Activated CD8-positive, alpha-beta T cell treated with anti-CD3 and anti-CD28 coated beads for 36 hours (primary cell): ENCODE measurements at places on chromosomes 7 and 10. TPM values are rescaled to one million over a fixed set of nuclear protein-coding genes. Genes with fewer than 3 reads are reported as not detected.

GRCh38 chr10:128230401-128230800 is 104.2 kb upstream of the MKI67 start:
- no peak for DNase-seq
- H3K4me1 ChIP-seq = no peaks in the 10 kb centered on the region
- H3K36me3 ChIP-seq = no peaks in the 10 kb centered on the region
- no peak overlapping the region for H3K4me3 ChIP-seq

DNA sequence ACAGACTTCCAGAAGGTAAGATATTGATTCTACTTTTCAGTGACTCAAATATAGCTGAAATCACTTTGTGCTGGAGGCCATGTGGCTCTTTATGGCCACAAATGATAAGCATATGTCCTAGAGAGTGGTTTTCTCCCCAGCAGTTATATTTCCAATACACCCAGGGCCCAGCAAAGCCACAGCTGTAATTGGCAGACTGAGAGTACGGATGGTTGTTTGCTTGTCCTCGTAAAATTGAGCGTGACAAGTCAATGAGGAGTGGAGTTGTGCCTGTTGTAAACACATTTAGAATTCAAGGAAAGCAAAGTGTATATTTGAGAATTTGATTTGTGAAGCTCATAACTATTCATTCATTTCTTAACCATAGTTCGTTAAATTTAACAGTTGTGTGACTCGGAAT is 201.8 kb downstream of the LHFPL3 start:
- no peak overlapping the region for H3K27ac ChIP-seq
- H3K4me1 ChIP-seq = no peaks in the 10 kb centered on the region
- no peak overlapping the region for H3K4me3 ChIP-seq
- no peak for DNase-seq

Gene AOC1
- not detected for total RNA-seq

GRCh38 chr7:154783281-154783909 is 219.5 kb downstream of the PAXIP1 start:
- H3K4me1 ChIP-seq = no peaks in the 10 kb centered on the region
- no peak overlapping the region for H3K4me3 ChIP-seq
- H3K36me3 ChIP-seq = no peaks in the 10 kb centered on the region
- DNase-seq = no peak
- H3K27me3 ChIP-seq = peaks cover 2% of the 10 kb centered on the region

Gene HOGA1
- total RNA-seq = not detected

Gene SAP25
- total RNA-seq = 12.8 TPM

DNA sequence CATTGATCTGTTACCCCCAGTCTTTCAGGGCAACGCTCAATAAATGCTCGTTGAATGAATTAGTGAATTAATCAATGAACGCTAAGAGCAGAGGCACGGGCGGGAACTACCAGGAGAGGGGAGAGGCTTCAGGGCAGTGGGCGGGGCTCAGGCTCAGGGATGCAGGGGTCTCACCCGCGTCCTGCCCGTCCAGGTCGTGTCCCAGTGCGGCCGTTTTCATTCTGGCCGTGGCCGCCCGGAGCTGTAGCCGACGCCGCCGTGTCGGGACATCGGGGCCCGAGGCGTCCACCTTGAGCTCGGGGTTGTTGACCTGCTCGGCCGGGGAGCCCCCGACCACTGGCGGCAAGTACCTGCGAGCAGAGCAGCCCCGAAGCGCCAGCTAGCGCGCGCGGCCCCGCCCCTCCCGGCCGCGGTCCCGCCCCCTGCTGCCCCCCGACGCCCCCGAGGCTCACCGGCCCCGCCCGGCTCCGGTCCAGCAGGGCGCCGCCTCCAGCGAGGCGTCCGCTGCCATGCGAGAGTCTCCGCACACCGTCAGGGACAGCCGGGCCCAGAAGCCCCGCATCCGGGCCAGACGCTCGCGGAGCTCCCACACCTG is 2.8 kb upstream of the GAL3ST4 start:
- no peak overlapping the region for H3K27ac ChIP-seq
- DNase-seq = peak; percentile 51
- H3K36me3 ChIP-seq = no peaks in the 10 kb centered on the region
- peaks cover 10% of the 10 kb centered on the region for H3K27me3 ChIP-seq

Gene MUC3A
- total RNA-seq = not detected

DNA sequence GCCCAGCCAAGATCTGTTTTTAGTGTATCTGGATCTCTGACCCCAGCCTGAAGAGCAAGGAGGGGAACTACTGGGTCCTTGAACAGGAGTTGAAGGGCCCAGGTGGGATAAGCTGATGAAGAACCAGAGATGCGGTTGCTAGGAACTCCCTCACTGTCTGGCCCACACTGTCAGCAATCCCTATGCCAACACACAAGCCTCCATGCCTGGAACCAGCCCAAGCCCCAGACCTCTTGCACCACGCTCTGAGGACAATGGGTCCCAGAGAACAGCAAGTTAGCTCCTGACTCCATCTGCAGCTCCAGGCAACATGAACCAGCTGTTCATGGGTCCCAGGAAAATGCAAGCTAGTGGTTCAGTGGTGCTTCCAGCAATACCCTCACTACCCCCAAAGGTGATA is 2.4 kb downstream of the NAT16 start:
- peaks cover 23% of the 10 kb centered on the region for H3K4me1 ChIP-seq
- H3K4me3 ChIP-seq = no peak overlapping the region
- H3K27me3 ChIP-seq = peaks cover 62% of the 10 kb centered on the region
- H3K27ac ChIP-seq = no peak overlapping the region

DNA sequence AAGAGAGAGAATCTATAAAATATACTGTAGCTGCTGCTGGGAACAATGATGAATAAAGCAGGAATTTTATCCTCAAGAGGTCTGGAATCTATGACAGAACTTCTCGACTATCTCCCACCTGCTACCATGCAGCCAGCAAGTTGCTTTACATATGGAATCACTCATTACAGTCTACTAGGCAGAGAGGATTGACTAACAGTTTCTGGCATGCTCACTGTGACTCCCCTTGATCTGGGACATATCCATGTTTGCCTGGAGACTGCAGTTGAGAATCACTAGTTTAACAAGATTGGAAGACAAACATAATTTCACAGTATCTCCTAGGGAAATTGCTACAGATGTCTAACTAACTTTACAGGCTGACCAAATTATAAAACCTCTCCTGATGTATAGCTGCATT is 13.3 kb downstream of the GPR37 start:
- no peak overlapping the region for H3K4me3 ChIP-seq
- DNase-seq = no peak
- no peaks in the 10 kb centered on the region for H3K36me3 ChIP-seq
- H3K27me3 ChIP-seq = peaks cover 7% of the 10 kb centered on the region
- H3K27ac ChIP-seq = no peak overlapping the region

DNA sequence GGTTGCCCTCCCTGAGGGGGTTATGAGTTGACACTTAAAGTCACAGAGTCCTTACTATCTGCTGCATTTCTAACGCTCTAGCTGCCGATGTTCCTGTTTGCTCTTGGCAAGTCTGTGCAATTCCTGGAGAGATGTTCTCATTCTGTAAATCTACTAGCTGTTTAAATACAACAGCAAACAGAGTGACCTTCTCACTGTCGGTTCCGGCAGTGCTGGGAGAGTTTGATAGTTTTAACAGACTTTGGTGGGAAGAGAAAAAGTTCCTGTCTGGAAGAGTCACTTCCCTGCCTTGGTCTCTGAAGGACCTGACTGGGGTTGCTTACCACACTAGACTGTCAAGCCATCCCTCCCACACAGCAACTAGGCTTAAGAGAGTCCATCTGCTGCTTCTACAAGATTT is 63.3 kb upstream of the ELMO1 start:
- no peak for DNase-seq
- no peaks in the 10 kb centered on the region for H3K4me1 ChIP-seq
- no peak overlapping the region for H3K4me3 ChIP-seq
- H3K36me3 ChIP-seq = no peaks in the 10 kb centered on the region

- no peak for DNase-seq
- peak overlapping the region; percentile 86 for H3K4me3 ChIP-seq
- H3K27ac ChIP-seq = peak overlapping the region; percentile 95
- peaks cover 91% of the 10 kb centered on the region for H3K4me1 ChIP-seq
- H3K36me3 ChIP-seq = peaks cover 31% of the 10 kb centered on the region
These were observed 6.5 kb downstream of the TSPAN14 start for GRCh38 chr10:80460399-80461207.

- DNase-seq = no peak
- H3K27me3 ChIP-seq = peaks cover 29% of the 10 kb centered on the region
- H3K4me3 ChIP-seq = no peak overlapping the region
- no peaks in the 10 kb centered on the region for H3K4me1 ChIP-seq
These were observed 63.1 kb downstream of the TES start for GRCh38 chr7:116273283-116273917.

Gene PRPS1L1
- total RNA-seq = not detected

- no peaks in the 10 kb centered on the region for H3K36me3 ChIP-seq
- H3K4me3 ChIP-seq = no peak overlapping the region
- no peak for DNase-seq
- no peaks in the 10 kb centered on the region for H3K4me1 ChIP-seq
- H3K27me3 ChIP-seq = no peaks in the 10 kb centered on the region
- H3K27ac ChIP-seq = no peak overlapping the region
These were observed 27.8 kb downstream of the TMEM236 start for GRCh38 chr10:17779784-17780183.

DNA sequence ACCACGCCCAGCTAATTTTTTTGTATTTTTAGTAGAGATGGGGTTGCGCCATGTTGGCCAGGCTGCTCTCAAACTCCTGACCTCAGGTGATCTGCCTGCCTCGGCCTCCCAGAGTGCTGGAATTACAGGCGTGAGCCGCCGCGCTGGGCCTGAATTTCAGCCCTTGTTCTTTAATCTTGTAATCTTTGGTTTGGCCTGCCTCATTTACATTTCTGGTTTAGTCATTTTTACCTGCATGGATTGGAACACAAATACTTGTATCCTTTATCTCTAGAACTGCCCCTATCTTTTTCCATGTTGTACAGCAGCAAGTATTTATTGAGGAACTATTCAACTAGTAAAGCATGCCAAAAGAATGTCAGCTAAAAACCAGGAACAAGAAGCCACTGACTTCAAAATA is 195.6 kb upstream of the FRMD4A start:
- DNase-seq = no peak
- H3K4me1 ChIP-seq = peaks cover 71% of the 10 kb centered on the region
- peak overlapping the region; percentile 11 for H3K27ac ChIP-seq
- no peaks in the 10 kb centered on the region for H3K27me3 ChIP-seq

GRCh38 chr10:79445977-79446757 is 743 bp upstream of the ZCCHC24 start:
- peaks cover 12% of the 10 kb centered on the region for H3K27me3 ChIP-seq
- peaks cover 28% of the 10 kb centered on the region for H3K4me1 ChIP-seq
- H3K27ac ChIP-seq = peak overlapping the region; percentile 26
- DNase-seq = peak; percentile 29
- peak overlapping the region; percentile 74 for H3K4me3 ChIP-seq

Gene WNT16
- not detected for total RNA-seq

- H3K4me1 ChIP-seq = peaks cover 51% of the 10 kb centered on the region
- H3K4me3 ChIP-seq = no peak overlapping the region
- no peaks in the 10 kb centered on the region for H3K27me3 ChIP-seq
- no peak overlapping the region for H3K27ac ChIP-seq
- DNase-seq = no peak
These were observed 235.8 kb downstream of the DNAJB6 start for GRCh38 chr7:157572622-157573021.

DNA sequence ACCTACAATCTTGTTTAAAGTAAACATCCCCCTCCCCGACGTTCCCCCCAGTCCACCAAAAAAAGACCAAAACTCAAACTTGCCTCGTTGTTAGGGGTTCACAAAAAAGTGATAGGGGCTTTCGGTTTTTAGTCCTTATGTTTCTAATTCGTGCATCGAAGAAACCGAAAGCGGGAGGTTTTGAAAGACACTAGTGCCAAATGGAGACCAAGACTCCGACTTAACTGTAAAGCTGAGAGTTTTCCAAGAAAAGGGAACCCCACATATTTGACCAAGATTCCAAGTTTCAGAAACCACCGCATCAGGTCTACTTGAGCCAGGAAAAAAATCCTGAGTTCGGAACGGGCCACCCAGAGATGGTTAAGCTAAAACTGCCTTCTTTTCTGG is 534 bp downstream of the PSMA2 start:
- H3K4me3 ChIP-seq = peak overlapping the region; percentile 100
- H3K27me3 ChIP-seq = no peaks in the 10 kb centered on the region
- H3K4me1 ChIP-seq = peaks cover 63% of the 10 kb centered on the region

DNA sequence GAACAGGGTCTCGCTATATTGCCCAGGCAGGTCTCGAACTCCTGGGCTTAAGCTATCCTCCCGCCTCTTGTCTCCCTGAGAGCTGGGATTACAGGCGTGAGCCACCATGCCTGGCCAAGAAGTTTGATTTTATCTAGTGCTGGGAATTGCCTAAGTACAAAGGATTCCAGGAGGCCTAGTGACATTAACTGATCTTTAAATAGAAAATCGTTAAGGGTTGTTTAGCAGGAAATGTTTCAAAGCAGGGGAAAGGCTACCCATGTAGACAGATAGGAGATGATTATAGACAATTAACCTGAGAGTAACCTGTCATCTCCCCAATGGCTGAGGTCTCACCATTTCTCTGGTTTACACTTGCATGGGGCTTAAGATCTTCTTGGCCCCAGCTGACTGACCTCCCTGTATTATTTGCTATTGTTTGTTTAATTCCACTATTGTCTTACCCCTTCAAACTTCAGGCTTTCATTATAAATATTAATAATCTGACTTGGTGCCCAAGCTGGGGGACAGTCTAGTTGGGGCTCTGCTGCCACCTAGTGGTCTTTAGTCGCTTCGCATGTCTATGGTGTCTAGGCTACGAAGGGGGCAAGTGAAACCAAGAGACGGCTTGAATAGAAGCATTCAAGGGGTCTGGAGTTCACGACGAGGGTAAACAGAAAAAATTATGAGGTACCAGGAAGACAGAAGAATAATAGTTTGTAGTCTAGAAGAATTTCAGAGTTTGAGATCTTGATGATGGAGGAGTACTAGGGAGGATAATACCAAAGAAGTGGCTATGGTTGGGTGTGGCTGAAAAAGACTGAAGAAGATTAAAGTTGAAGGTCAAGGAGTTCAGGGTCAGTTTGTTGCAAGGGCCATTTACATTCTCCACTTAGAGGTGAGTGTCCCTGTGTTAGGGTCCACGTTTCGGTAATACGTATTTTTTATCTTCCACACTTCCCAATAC is 40.4 kb upstream of the BPGM start:
- peak; percentile 76 for DNase-seq
- H3K27me3 ChIP-seq = peaks cover 28% of the 10 kb centered on the region
- H3K36me3 ChIP-seq = no peaks in the 10 kb centered on the region
- no peak overlapping the region for H3K27ac ChIP-seq
- peaks cover 3% of the 10 kb centered on the region for H3K4me1 ChIP-seq

Gene COPS6
- 81.3 TPM for total RNA-seq

- H3K4me1 ChIP-seq = no peaks in the 10 kb centered on the region
- H3K4me3 ChIP-seq = no peak overlapping the region
- H3K27me3 ChIP-seq = no peaks in the 10 kb centered on the region
- H3K36me3 ChIP-seq = no peaks in the 10 kb centered on the region
These were observed 7.1 kb upstream of the AQP1 start for GRCh38 chr7:30904561-30904960.

- no peak for DNase-seq
- H3K27ac ChIP-seq = no peak overlapping the region
- H3K4me3 ChIP-seq = no peak overlapping the region
- H3K36me3 ChIP-seq = no peaks in the 10 kb centered on the region
These were observed 77.2 kb upstream of the PALS2 start for GRCh38 chr7:24496036-24496435.
